ENCODE measurements at places on chromosomes 6 and 20.

DNA sequence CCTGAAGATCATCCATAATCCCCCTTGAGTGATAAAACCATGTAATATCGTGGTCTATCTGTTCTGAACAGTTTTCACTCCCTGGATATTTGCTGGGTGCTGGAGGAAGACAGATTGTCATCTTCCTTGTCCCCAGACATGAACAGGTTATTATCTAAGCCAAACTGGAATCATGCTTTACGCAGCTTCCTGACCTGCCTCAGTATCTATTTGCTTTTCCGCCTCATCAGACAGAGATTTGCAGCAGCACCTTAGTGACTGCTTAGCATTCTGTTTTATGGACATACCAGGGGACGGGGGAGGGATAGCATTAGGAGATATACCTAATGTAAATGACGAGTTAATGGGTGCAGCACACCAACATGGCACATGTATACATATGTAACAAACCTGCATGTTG, 124.6 kb downstream of the SLC23A2 start:
- DNase-seq = no peak

GRCh38 chr20:59728722-59729430, 124.5 kb downstream of the PHACTR3 start:
- DNase-seq = no peak

DNA sequence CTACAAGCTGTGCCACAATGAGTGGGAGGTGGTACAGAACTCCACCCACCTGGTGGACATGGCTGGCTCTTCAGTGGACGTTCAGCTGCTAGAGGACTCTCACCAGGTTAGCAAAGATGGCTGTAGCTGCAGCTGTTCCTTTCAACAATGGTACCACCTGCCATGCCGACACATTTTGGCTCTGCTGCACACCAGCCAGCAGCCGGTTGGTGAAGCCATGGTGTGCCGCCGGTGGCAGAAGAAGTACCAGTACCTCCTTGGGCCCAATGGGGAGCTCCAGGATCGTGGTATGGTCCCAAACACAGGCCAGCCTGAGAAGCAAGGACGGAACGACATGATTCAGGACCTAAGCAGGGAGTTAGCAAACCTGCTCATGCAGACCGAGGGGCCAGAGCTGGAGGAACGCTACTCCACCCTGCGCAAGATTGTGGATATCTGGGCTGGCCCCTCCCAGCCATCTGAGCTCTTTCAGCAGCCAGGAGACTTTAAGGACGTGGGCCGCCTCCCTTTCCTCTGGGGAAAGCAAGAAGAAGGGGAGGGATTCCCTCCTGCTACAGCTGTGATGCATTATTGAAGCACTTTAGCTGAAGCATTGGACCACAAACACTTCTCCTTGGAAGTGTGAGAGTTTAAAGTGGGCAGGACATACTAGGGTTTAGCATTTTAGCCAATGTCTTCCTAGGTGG, 2.8 kb upstream of the ZSWIM1 start:
- no peak for DNase-seq

GRCh38 chr6:125346926-125347563, 45.3 kb upstream of the HDDC2 start:
- DNase-seq = no peak

DNA sequence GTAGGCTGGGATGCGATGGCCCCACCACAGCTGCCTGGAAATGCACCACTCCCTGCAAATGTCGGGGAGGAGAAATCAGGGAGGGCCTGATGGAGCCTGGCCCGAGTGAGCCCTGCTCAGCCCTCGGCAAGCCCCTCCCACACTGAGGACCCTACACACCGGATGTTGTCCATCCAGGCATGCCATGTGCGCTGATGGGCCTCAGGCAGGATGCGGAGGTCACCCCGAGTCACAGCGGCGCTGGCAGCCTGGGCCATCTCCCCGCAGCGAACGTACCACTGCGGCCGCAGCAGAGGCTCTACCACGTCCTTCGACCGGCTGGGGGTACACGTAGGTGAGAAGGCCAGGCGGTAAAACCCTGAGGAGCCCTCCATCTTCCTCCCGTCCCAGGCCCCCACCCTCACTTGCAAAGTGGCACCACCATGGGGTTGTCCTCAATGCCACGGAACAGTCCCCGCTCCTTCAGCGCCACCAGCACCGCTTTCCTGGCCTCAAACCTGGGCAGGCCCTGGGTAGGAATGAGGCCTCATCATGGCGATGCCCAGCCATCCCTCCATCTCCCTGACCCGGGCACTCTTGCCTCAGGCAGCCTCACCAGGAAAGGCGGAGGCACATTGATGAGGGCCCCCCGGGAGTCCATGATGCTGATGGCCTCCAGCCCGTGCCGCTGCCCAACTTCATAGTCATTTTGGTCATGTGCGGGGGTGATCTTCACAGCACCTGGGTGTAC, 5.2 kb upstream of the VWA7 start:
- no peak for DNase-seq

GRCh38 chr6:1770968-1771723, 161.4 kb downstream of the FOXC1 start:
- no peak for DNase-seq

- DNase-seq = no peak
Observed at GRCh38 chr6:91476000-91476399, 889.1 kb upstream of the MAP3K7 start.

- DNase-seq = no peak
Observed at GRCh38 chr20:49480236-49480635, 2.2 kb downstream of the KCNB1 start.

- DNase-seq = no peak
Observed at GRCh38 chr6:119880840-119881239, 531.3 kb upstream of the MAN1A1 start.

- peak; percentile 5 for DNase-seq
Observed at GRCh38 chr6:108914235-108915022, 66.2 kb downstream of the ARMC2 start.

DNA sequence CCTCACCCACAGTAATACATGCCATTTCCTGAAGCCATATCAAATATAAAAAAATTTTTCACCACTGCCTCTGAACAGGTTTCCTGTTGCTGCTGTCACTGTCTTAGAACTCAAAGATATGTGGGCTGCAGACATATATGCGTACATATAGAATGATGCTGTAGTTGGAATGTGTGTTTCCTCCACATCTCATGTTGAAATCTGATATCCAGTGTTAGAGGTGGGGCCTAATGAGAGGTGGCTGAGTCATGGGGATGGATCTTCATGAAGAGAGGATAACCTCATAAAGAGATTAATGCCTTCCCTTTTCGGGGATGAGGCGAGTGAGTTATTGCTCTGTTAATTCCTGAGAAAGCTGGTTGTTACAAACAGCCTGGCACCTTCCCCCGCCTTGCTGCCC, 7.7 kb upstream of the SCP2D1 start:
- DNase-seq = peak; percentile 54

DNA sequence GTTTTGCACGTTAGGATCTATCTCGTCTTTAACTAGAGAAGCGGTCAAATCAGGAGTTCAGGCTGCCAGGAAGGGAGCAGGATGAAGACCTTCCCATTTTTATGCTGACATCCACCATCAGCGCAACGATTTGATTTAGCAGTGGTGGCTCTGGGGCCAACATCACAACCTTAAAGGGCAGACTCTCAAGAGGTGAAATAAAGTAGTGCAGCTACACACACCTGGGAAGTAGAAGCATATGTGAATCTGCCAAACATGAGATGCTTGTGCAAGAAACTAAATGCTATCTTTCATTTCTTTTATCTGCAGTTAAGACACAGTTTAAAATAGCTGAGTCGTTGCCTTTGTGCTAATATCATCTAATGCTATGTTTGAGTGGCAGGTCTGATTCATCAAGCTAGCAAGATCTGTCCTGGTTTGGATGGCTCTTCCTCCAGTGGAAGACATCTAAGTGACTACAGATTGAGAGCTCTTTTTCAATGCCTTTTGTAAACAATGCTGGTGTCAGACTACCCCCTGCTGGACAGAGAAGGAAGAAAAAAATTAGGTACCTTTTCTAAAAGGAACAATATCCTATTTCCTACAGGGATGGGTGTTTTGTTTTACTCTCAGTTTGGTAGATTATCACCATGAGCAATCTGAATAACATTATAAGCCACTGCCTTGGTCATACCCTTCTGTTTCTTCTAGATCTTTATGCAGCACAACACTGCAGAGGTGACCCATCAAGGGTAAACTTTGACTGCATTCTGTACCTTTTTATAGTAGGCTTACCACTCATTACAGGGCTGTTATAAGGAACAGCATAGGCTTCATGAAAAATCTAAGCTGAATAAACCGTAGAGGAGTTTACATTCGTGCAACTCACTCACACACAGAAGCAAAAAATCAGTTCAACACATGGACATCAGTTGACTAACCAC, 171.6 kb upstream of the FBXL4 start:
- no peak for DNase-seq

- no peak for DNase-seq
Observed at GRCh38 chr6:109795994-109796555, 105.0 kb downstream of the FIG4 start.

- DNase-seq = no peak
Observed at GRCh38 chr20:21521596-21522480, 8.0 kb upstream of the NKX2-2 start.

- DNase-seq = no peak
Observed at GRCh38 chr20:61857414-61857775, 208.3 kb downstream of the TAF4 start.

- DNase-seq = no peak
Observed at GRCh38 chr6:129189266-129189665, 306.3 kb downstream of the LAMA2 start.

DNA sequence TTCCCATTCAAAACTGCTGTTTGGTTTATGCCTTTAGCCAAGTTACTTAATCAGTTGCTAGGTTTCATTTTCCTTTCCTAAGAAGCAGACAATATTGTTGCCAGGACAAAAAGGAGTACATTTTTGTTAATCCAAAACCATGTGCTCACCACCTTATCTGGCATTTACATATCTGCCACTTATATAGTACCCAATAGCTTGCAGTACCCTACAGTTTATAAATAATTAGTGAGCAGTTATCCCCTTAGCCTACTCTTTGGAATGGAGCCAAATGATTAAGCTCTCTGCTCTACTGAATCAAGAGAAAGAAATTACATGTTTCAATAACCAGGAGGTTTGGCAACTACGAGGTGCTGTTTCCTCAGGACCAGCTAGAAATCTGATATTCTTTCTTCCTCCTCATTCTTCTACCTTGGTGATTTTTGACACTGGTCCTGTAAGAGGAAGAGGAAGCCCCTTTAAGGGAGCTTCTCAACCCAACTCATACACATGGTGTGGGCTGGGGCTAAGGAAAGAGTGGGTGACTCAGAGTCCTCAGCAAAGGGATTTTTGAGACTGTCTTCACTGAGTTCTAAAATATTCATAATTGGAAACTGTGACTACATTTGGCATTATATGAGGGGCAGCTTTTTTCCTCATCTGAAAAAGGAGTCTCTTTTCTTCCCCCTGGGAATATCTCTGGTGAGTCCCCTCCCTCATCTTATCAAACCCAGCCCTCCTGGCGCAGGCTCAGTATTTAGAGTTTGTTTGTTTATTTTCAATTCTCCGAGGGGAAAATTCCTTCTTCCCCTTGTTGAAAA, 1.5 kb downstream of the ZNFX1 start:
- DNase-seq = peak; percentile 40

DNA sequence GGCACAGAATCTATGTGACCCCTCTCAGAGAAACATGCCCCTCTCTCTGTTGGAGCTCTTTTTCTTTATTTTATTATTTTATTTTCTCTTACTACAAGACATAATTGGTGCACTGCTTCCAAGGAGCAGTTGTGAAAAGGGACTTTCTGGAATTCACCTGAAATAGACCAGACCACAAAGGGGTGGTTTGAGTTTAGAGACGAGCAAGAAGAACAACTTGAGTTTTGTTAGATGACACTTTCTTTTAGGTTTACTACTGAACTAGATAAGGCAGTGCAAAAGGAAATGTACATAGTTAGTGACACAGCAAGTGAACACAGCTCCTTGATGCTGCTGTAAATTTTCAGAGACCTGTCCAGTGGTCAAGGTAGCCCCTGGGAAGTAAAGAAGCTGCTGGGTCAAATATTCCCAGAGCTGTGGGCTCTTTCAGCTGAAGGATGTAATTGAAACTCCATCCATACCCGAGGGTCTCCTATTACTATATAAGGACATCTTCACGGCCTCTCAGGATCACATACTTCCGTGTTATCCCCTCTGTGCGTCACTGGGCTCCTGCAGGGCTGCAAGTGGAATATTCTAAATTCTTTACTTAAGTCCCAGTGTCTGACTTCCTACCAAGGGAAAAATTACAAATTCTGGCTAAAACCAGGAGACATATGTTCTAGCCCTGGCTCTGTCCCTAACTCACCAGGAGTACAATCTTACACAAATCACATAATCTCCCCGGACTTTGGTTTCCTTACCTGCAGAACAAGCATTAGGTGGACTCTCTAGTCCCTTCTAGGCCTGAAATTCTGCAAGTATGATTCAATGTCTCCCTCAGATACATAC, 69.1 kb upstream of the ADTRP start:
- DNase-seq = no peak

- DNase-seq = no peak
Observed at GRCh38 chr6:149429427-149430360, 29.6 kb downstream of the SUMO4 start.

GRCh38 chr6:125008261-125008703, 46.0 kb downstream of the RNF217 start:
- no peak for DNase-seq

- no peak for DNase-seq
Observed at GRCh38 chr20:53797085-53797484, 203.4 kb upstream of the ZNF217 start.

GRCh38 chr6:138431256-138432062, 27.4 kb downstream of the HEBP2 start:
- no peak for DNase-seq

DNA sequence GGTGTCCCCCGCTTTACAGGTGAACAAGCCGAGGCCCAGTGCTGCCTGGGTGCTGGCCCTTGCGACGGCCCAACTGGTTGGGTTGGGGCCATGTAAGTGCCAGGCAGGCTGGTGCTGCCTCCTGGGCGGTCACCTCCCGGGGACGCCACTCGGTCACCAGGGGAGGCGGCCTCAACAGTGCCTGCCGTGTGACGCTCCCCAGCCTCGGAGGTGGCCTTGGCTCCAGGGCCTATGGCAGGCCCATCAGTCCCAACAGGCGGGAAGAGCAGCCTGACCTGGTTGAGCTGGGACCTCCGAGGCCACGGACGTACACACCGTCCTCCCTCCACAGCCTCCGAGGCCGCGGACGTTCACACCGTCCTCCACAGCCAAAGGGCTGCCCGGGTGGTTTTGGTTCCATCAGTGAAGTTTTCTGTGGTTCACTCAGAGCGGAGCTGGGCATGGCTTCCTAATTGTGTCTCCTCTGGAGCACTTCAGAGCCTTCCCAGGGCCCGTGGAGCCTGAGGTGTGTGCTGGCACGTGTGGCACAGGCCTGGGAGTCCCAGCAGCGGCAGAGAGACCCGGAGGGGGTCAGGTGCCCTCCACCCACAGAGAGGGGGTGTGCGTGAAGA, 19.3 kb upstream of the SLCO4A1 start:
- DNase-seq = no peak

DNA sequence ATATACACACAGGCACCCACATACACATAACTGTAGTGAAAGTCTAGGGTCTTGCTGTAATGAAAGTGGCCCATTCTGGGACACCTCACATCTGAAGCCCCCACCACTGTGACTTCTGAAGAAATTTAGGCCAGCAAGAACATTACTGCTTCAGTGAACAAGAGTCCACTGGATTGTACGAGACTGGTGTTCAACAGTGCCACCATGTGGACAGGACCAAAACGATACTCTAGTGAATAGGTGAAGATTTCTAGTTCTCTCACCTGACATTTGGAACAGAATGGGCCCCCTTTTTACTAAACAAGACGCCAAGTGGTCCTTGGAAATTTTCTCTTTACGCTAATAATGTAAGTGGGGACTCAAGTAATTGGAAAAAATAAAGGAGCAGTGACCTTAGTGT, 156.9 kb downstream of the MAFB start:
- no peak for DNase-seq
